ENCODE measurements at places on chromosomes 1 and 21.

DNA sequence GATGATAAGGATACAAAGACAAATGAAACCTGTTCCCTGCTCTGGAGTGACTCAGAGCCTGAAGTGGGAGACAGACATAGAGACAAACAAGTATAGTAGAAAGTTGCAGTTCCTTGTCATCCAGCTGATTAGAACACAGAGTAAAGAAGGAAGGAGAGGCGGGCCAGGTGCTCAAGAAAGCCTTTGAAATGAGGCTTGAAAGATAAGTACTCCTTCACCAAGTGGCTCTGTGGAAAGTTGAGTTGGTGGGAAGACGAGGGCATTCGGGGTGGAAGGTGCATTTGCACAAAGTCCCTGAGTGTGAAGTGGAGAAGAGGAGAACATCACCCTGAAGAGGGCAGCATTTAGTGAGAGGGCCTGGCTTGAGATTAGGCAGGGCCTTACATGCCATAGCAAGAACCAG, 17.0 kb downstream of the MARK1 start:
- no peak for DNase-seq

DNA sequence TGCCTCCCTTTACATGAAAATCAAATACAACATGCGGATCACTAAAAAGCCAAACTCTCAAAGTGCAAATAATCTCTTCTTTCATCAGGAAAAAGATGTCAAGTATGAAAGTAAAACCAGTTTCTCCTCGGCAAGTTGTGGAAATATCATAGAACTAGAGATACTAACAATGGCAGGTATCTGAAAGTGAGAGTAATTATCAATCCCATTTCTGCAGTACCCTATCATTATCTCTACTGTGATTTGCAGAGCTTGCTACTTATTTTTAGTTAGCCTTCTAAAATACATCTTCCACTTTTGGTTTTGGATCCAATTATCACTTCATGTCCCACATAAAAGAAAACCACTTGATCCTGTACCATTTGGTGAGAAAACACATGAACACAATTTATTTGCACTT, 3.0 kb downstream of the TP53BP2 start:
- no peak for DNase-seq

- no peak for DNase-seq
Measured at GRCh38 chr21:34817821-34818661, 149.2 kb downstream of the CLIC6 start.

DNA sequence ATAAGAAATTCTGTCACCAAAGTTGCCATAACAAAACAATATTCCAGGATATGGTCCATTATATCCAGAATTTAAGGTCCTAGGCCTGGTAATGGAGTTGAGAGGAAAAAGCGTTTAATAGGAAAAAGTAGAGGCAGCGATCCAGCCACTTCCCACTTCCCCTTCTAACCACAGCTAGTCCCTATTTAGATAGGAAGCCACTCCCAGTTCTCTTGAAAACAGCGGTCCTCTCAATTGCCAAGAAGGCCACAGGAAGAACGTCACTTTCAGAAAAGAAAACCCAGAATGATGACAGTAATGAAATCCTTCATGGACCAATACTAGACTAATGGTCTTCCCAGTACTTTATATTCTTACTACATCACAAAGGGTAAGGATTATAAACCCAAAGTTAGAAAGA, 38.6 kb downstream of the ABL2 start:
- DNase-seq: no peak

DNA sequence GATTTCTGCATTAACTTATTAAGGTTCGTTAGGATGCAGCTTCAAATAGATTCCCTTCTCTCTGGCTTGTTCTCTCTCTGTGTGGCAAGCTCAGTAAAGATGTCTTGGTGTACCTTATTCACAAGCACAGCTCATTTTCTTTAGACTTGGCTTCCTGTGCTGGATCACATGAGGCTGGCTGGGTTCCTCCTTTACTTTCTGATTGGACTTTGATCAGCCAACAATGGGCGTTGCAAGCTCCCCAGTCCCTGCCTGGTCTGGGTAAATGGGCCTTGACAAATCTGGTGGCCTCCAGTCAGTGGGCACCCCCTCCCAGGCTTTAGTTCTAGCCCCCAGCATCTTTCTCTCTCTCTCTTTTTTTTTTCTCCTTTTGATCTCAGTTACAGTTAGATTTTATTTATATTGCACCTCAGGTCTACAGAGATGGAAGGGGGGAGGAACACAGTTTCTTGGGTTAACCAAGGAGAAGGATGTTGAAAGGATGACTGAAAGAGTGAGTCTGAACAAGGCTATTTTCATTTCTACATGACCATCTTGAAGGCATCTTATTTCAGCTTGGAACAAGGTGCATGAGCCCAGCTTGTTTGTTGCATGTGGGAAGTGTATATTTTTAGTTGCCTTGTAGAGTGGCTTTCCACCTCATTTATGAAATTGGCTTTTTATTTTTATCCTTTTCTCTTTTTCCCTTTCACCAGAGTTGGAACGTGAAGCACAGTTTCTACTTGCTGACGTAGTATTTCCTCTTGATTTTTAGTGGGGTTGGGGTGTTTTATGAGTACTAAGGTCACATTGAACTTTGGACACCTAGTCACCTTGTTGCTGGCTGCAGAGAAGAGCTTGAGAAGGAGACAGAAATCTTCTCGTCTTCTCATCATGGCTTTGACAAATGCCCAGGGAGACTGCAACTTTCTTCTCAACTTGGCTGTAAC, 77.1 kb downstream of the PBX1 start:
- DNase-seq: no peak

DNA sequence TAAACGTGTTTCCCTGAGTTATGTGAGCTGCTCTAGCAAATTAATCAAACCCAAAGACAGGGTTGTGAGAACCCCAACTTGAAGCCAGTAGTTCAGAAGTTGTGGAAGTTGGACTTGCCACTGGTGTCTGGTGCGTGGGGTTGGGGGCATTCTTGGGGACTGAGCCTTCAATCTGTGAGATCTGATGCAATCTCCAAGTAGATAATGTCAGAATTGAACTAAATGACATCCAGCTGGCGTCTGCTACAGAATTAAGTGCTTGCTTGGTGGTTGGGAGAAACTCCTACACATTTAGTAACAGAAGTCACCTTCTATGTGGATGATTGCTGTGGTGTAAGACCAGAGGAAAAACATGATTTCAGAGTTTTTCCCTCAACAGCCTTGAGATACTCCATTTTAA, 207.4 kb downstream of the FGGY start:
- DNase-seq: no peak

DNA sequence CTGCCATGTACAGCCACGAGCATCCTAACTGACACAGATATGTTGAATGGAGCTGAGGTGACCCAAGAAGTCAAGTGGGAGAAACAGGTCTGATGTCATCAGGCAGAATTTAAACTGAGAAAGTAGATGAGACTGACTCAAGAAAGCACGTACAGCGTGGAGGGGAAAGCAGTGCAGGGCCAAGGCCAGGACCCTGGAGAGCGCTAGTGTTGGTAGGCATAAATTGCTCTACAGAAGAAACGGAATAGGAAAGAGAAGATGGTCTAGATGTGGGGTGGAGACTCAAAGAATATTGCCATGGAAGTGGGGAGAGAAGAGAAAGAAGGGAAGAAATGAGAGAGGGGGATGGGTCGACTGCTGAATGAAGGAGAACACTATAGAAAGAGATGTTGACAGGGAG, 45.3 kb upstream of the GJB5 start:
- DNase-seq: no peak

GRCh38 chr1:246651012-246651695, 73.1 kb upstream of the SCCPDH start:
- DNase-seq: no peak

DNA sequence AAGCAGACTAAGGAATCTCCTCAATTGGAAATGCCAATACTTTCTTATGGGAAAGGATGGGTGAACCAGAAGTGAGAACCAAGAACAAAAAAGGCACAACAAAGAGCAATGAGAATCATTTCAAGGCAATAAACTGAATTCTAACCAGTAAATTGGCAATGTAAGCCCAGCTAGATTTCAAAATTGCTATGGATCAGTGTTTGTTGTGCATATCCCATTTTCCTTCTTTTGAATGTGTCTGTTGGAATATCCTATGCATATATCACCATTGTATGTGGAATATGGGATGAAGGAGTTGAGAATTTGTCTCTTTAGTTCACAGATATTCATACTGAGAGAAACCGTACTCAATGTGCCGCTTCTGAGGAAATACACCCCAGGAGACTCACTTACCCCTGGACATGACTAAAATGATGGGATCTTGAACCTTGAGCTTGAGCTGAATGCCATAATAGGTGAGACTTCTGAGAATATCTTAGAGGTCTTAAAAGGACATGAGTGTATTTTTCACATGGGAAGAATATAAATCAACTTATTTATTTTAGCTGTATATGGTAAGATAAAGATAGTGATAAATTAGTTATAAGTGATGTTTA, 216.0 kb downstream of the BACH1 start:
- no peak for DNase-seq

- peak; percentile 51 for DNase-seq
Measured at GRCh38 chr1:231866392-231867331, 240.1 kb downstream of the DISC1 start.

- DNase-seq: no peak
Measured at GRCh38 chr1:231040800-231041718, 1.0 kb upstream of the FAM89A start.

DNA sequence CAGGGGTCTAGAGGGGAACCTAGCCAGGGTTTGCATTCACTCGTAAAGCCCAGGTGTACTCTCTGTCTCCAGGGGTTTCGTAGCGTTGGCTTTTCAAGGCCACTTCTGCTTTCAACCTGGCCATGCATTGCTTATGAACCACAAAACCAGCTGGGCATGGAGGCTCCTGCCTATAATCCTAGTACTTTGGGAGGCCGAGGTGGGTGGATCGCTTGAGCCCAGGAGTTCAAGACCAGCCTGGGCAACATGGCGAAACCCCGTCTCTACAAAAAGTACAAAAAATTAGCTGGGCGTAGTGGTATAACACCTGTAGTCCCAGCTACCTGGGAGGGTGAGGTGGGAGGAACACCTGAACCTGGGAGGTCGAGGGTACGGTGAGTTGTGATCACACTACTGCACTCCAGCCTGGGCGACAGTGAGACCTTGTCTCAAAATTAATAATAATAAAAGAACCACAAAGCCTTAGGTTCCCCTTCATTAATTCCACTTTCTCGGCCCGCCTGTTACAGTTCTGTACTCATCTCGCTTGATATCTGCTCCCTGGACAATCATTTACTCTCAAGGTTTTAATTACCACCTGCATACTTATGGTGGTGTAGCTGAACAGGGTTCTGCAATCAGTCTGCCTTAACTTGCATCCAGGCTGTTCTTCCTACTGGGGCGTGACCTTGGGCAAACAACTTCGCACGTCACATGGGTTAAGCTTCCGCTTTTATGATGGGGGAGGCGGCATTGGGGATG, 6.1 kb downstream of the SLC16A4 start:
- DNase-seq: no peak

- DNase-seq: no peak
Measured at GRCh38 chr1:185860859-185861258, 126.7 kb downstream of the HMCN1 start.

GRCh38 chr1:81989524-81989923, 188.8 kb downstream of the ADGRL2 start:
- DNase-seq: no peak

- no peak for DNase-seq
Measured at GRCh38 chr1:98458511-98459485, 202.7 kb upstream of the SNX7 start.

DNA sequence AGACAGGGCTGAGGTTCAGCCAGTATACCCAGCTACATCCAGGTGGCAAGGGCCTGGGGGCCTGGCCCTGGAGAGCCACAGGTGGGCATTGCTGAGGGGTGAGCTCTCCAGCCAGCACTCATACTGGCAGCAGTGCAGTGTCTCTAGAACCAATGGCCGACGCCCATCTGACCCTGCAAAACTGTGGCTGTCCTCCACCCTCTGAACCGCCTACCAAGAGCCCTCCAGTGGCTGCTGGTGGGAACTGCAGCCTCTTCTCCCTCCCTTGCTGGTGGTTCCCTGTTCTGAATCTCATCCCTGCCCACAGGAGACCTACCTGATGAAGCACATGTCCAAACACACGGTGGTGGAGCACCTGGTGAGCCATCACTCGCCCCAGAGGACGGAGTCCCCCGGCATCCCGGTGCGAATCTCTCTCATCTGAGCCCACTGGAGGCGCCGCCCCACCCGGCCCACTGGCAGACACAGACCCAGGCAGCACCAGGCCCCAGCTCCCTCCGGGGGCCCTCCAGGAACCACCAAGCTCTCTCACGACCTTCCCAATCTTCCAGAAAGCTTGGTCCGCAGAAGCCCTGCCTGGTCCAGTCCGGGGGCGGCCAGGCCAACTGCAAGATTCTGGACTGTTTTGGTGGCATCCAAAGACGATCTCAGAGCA, 22.1 kb downstream of the A3GALT2 start:
- peak; percentile 78 for DNase-seq

DNA sequence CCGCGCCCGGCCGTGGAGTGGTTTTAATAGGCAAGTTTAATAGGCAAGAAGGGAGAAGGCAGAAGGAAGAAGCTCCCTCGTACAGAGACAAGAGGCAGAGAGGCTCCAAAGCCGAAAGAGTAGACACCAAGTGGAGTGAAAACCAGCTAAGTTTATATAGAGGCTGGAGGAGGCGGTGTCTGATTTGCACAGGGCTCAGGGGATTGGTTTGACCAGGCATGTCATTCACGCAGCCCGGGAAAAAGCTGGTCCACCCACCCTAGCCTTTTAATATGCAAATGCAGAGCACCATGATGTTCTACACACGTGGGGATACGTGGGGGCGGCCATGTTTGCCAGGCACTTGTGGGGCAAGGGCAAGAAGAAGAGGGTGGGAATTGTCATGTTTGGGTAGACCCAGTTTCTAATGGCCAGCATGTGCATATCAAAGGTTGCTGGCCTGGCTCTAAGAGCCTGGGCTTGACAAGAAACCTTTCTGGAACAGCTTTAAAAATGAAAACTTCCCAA, 18.0 kb upstream of the SOD1 start:
- DNase-seq: no peak

GRCh38 chr1:36667836-36668235, 185.1 kb upstream of the CSF3R start:
- DNase-seq: no peak

DNA sequence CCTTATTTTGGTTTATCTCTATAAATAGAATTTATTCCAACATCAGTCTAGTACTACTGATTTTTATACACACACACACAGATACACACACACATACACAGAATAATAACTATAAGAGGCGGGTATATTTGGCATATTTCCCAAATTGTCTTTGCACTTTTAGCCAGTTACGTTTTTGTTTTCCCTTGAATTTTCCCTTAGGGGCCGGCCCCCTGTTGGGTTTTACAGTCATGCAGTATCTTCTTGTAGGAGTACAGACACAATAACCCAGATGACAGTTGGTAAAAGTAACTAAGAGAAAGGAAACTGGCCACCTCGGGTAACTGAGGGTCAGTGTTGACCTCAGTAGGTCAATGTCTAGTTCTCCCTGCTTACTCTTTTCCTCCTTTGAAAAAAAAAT, 50.9 kb downstream of the DISP1 start:
- DNase-seq: no peak

- DNase-seq: no peak
Measured at GRCh38 chr1:37765916-37766664, 1.2 kb upstream of the EPHA10 start.

- DNase-seq: no peak
Measured at GRCh38 chr1:121471523-121471922, 286.7 kb downstream of the SRGAP2C start.

GRCh38 chr1:202671399-202671798, 38.9 kb downstream of the SYT2 start:
- no peak for DNase-seq

- DNase-seq: no peak
Measured at GRCh38 chr1:150410582-150411101, 46.7 kb downstream of the RPRD2 start.

Data from heart left ventricle (tissue), 16 donors.